Activated naive CD8-positive, alpha-beta T cell treated with anti-CD3 and anti-CD28 coated beads for 36 hours (primary cell): ENCODE measurements at places on chromosomes 3 and 15. TPM values are rescaled to one million over a fixed set of nuclear protein-coding genes. Genes with fewer than 3 reads are reported as not detected.
A peak's percentile ranks its signal among the peaks of the same experiment; 100 is the strongest.

The C3orf49 gene
- total RNA-seq, result not detected

The PODXL2 gene
- total RNA-seq, result 1.7 TPM

The SLC7A14 gene
- not detected for total RNA-seq

The ST3GAL6 gene
- 0.58 TPM for total RNA-seq

The PCLAF gene
- total RNA-seq, result 126 TPM

The CIP2A gene
- total RNA-seq, result 54.8 TPM

The PPP1R14D gene
- total RNA-seq, result not detected

The CSPG5 gene
- 0.54 TPM for total RNA-seq

The CLDN18 gene
- not detected for total RNA-seq

The DCUN1D1 gene
- total RNA-seq, result 53.8 TPM

The ANKRD34C gene
- not detected for total RNA-seq

The TRIP4 gene
- 18.0 TPM for total RNA-seq

The LMCD1 gene
- 2.7 TPM for total RNA-seq

The MUSTN1 gene
- 1.0 TPM for total RNA-seq

The DAZL gene
- not detected for total RNA-seq

The BCL2A1 gene
- total RNA-seq, result 91.4 TPM

The TMC3 gene
- not detected for total RNA-seq

The CPN2 gene
- total RNA-seq, result not detected

The SAXO2 gene
- total RNA-seq, result 2.4 TPM

The LIPC gene
- total RNA-seq, result 1.5 TPM

The RBPMS2 gene
- not detected for total RNA-seq

The TJP1 gene
- total RNA-seq, result not detected

The ARHGEF26 gene
- total RNA-seq, result not detected

GRCh38 chr15:35329521-35329961 lies 216.4 kb downstream of the DPH6 start:
- no peak for DNase-seq

GRCh38 chr15:66938114-66938830 lies 127.1 kb upstream of the SMAD3 start:
- no peak for DNase-seq

DNA sequence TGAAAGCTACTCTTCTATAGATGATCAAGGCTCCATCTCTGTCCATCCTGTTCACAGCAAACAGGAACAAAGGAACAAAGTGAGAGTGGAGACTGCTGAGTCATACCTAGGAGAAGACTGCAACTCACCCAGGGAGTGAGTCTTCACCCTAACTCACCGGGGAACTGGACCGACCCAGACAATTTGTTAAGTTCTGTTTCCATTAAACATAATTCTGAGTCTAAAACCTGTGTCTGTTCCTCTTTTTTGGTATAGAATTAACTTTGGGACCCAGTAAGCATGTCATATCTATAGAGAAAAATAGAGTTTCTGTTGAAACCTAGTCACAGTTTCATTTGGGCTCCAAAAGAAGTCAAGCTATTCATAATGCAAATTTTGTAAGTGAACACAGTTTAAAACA lies 21.6 kb downstream of the CCDC80 start:
- DNase-seq, result no peak

GRCh38 chr15:59444980-59445545 lies 7.1 kb downstream of the FAM81A start:
- DNase-seq, result no peak

DNA sequence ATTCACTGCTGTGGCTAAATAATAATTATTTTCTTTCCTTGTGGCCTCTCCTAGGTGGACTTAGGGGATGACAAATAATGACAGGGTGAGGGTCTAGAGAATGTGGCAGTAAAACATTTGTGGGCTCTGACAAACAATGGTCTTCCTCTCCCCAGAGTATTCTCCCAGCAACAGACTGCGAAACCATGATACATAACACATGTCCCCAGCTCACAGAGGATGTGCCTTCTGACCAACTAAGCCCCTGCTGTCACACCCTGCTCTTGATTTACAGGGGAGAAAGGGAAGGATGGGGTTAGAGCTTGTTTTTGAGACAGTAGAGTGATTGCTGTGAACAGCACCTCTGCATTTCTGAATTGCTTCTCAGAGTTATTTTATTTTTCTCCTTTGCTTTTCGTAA lies 116.6 kb upstream of the CTDSPL start:
- DNase-seq, result no peak

GRCh38 chr3:147411238-147411814 lies 2.2 kb downstream of the ZIC1 start:
- no peak for DNase-seq

GRCh38 chr15:57927091-57927631 lies 138.3 kb downstream of the ALDH1A2 start:
- no peak for DNase-seq

DNA sequence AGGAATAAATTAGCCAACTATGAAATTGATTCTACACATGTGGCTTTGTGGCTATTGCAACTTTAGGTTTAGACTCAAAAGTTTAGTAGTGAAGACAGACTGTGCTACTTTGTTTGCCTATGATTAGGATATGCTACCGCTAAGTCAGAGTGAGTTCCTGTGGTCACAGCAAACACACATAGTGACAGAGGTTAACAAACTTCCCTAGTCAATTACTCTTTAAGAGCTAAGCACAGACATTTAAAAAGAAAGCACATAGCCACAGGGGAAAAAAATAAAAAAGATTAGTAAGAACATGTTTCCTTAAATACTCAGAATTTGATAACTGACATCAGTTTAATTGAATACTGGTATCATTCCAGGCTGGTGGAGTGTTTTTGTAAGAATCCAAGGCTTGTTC lies 207.1 kb downstream of the GBE1 start:
- DNase-seq, result no peak

GRCh38 chr3:73863546-73864079 lies 238.9 kb upstream of the PDZRN3 start:
- DNase-seq, result no peak

GRCh38 chr3:41518626-41519025 lies 319.3 kb downstream of the CTNNB1 start:
- no peak for DNase-seq

GRCh38 chr3:129552287-129553050 lies 9.5 kb downstream of the H1-8 start:
- DNase-seq, result no peak

- DNase-seq, result no peak
These were observed 82.1 kb downstream of the FLNB start for GRCh38 chr3:58090351-58090750.

DNA sequence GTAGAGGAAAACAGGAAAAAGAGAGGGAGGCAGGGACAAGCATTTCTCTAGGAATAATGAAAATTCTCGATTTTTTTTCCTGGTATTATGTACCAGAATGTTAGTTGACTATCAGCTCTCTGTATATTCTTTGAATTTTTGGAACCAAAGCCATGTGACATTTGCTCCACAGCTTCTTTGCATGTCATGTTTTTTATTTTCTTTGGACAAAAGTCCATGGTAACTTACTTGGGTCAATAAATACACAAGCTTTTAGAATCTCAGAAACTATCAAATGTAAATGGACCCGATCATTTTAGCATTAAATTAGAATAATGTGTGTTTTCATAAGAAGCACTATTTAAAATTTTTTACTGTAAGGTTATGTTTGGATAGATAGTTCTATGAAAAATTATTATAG lies 320.5 kb downstream of the ZIC1 start:
- DNase-seq, result no peak

GRCh38 chr3:28590216-28590615 lies 241.6 kb upstream of the AZI2 start:
- DNase-seq, result no peak

DNA sequence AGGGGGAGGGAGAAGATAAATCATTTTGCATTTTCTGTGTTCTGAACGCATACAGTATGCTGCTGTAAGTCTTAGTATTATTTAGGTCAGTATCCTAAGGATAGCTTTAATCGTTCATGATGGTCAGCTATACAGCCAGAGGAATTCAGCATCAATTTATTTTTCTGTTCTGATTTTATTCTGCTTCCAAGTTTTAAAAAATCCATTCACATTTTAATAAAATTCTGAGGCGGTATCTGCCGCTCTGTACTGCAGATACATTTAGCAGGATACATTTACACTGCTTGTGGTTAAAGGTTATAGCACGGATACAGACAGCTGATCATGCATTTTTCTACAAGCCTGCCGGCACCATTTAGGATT lies 17.8 kb downstream of the ZBTB38 start:
- DNase-seq, result no peak

DNA sequence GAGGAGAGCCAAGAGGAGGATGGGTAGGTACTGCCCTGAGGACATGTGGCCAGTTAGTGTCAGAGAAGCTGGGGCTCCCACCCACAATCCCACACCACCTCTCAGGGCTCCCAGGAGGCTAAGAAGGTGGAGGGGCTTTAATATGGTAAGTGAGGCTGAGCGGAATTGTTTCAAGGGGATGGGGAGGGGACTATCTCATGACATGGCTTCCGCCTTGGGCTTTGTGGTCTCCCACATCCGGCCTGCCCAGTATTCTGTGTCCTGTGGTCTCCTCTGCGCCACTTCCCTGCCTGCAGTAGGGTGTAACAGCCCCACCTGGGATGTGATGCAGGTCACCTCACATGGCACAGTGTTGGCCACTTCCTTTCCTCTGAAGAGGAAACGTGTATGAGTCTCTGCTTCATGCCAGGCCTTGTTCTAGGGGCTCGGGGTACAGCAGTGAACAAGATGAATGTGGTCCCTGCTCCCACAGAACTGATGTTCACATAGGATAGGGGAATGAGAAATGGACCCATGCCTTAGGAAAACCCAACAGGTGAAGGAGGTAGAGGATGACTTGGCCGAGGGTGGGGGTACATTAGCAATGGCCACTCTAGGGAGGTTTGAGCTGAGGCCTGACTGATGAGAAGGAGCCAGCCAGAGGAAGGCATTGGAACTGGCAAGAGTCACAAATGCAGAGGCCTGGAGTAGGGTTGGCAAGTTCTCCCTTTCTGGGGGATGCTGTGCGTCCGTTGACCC lies 3.2 kb downstream of the NEIL1 start:
- DNase-seq, result peak; percentile 83

DNA sequence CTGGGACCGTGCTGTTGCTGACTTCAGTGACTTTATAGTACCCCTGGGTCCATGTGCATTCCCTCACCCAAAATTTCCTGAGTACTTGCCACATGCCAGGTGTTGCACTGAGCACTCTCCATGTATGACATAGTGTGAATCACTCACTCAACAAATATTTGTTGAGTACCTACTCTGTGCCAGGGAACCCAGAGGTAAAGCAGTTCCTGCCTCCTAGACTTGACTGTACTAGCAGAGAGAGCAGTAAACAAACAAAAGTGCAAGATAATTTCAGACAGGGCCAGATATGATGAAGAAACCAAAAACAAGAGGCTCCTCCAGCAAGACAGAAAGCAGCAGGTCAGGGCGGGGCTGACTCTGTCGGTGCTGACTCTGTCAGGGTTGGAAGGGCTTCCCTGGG lies 12.2 kb downstream of the TGM4 start:
- DNase-seq, result no peak

GRCh38 chr3:59426821-59427565 lies 377.2 kb upstream of the CFAP20DC start:
- DNase-seq, result no peak

DNA sequence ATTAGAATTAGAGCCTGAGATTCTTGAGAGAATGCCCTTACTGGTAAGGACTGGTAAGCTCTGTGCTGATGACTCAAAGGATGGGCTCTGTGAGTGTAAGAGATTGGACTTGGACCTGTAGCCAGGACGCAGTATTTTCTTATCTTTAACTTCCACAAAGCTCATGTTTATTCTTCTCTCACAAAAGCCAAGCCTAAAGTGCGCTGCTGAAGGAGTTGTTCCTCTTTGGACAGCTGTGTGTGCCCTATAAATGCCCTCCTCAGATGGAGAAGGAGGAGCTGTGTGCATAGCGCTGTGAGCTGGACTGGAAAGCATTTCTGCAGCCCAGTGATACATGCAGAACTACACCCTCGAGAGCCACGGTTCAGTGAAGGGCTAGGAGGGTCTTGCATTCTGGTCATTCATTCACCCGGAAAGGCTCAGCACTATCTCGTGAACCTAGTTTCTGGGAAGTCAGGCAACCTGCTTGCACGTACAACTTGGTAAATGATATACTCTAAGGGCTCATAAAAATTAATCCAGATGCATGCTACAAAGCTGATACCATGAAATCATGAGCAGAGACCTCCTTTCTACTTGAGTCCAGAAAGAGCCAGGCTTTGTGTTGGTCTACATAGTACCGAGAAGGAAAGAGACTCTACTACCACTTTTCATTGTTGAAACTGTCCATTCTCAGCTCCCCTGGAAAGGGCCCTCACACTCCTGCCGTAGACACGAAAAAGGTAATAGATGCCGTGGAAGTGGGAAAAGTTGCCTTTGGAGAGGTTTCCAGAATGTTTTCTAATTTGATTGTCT lies 103.0 kb upstream of the TBL1XR1 start:
- DNase-seq, result no peak

DNA sequence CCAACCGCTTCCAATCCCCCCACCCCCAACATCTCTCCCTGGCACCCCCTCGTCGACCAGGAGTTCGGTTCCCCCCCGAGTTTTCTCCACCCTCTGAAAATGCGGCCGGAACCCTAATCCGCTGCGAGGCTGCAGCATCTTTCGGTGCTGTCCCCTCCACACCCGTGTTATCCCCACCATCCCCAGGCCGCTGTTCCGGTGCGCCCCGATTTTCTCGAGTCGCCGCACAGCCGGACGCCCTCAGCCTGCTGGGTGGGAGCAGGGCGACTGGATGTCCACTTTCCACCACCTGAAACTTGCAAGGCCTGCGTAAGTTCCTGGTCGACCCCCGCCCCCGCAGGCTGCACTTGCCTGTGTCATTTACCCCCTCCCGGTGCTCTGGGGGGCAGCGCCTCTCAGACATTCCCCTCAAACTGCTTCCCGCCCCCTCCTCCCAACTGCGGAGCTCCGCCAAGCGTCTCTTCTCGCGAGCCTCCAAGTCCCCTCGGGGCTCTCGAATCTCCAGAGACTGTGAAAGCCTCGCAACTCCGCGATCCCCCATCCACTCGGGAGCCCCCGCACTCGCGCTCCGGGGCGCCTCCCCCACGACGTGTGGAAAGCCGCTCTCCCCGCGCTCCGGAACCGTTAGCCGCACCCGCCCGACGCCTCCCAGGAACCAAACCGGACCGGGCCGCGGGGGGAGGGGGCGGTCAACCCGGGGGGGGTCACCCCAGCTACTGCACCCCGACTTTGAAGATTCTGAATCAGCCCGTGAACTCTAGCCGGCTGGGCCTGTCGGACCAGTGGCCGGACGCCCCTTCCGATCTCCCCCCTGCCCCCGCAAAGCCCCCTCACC lies 566 bp downstream of the ETV5 start:
- peak; percentile 30 for DNase-seq

DNA sequence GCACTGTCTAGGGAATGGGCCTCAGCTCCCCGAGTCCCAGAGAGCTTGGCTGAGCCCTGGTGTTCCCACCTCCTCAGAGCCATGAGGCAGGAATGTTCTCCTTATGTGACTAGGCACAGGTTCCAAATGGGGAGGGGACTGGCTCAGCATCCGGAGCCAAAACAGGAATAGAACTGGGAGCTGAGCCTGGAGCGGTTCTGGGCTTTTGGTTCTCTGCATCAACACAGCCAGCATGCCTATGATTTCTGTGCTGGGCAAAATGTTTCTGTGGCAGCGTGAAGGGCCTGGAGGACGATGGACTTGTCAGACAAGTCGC lies at the start of gene FAM131A:
FAM131A (plus strand) TSS at position 202 of the 316 bp plus-strand sequence; CDS start at position 233, 31 bp downstream.
- no peak for DNase-seq

GRCh38 chr3:20668411-20668810 lies 482.4 kb upstream of the SGO1 start:
- DNase-seq, result no peak

GRCh38 chr3:27791956-27792355 lies 69.8 kb upstream of the EOMES start:
- DNase-seq, result no peak

GRCh38 chr3:12729051-12729651 lies 29.9 kb downstream of the TMEM40 start:
- DNase-seq, result no peak
